Testis (tissue), 5 donors: ENCODE measurements at places on chromosomes 13 and 19. TPM values are rescaled to one million over a fixed set of nuclear protein-coding genes. Genes with fewer than 3 reads are reported as not detected.

FCAR gene
- not detected for polyA plus RNA-seq

DIRAS1 gene
- 8.1 TPM for polyA plus RNA-seq

ZNF418 gene
- 10.4 TPM for polyA plus RNA-seq

FGF21 gene
- polyA plus RNA-seq: not detected

TNFSF9 gene
- 3.1 TPM for polyA plus RNA-seq
